ENCODE measurements at places on chromosomes 7 and 10. TPM values are rescaled to one million over a fixed set of nuclear protein-coding genes. Genes with fewer than 3 reads are reported as not detected.

DNA sequence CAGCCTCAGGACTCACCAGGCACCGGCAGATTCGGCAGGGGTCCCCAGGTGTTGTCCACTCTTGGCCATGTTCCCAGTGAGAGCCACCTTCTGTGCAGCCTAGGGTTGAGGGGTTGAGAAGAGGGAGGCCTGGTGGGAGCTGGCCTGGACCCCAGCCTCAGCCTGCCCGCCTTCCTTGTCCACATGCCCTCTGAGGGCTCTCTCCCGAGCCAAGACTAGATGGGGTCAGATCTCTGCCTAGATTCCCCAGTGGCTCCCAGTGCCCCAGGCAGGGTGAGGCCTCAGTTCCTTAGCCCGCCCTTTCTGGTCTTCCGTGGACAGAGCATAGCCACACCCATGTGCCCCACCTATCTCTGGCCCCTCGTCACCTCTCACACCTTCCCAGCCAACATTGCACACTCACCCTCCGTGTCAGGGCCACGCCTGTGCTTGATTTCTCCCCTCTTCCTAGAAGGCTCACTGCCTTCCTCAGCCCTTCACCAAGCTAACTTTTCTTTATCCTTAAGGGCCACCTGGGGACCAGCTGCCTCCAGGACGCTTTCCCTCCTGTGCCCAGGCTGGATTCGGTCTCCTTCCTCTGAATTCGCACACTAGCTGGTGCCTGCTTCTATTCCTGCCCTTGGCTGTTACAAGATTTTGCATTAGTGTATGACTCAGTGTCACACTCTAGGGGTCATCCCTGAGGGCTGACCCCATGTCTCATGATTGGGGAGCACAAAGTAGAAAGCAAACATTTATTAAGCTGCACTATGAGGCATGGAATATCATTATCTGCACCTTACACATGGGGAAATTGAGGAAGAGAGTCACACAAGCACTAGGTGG is 7.5 kb downstream of the KCP start:
- no peak for DNase-seq

- DNase-seq: no peak
Measured at GRCh38 chr7:71343039-71343438, 211.1 kb downstream of the GALNT17 start.

NKX2-3 gene
- not detected for total RNA-seq

ANK3 gene
- 48.9 TPM for total RNA-seq

DNA sequence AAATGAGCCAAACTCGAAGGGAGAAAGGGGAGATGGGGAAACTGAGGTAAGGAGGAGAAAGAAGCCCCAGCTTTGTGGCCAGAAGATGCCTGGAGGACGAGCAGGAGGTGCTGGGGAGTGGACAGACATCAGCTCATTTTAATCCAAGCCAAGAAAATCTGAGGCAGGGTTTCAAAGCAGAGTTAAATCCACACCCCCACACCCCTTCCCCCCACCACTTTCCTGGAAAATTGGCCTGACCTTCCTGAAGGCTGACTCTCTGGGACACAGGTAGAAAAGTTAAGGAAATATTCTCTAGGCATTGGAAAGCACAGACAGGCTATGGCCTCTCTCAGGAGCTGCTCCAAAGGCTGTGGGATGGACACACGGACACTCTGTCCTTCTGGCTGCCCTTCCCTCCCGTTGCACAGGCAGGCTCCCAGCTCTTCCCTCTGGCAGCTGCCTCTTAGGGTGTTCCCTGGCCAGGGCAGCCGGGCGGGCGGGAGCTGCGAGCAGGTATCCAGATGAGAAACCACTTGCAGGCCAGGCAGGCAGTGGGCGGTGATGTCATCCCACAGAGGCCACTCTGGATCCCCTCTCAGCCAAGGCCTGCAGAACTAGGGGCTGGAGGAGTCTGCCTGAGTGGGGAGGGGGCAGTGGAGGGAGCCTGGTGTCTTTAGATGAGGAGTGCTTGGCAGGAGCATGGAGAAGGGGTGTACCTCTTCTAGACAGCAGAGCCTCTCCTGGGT is 171.8 kb downstream of the NEURL1 start:
- no peak for DNase-seq

OPN4 gene
- not detected for total RNA-seq

GRCh38 chr10:121262774-121263430 is 335.3 kb downstream of the FGFR2 start:
- no peak for DNase-seq

- no peak for DNase-seq
Measured at GRCh38 chr7:24466168-24466768, 107.0 kb upstream of the PALS2 start.

GRCh38 chr10:116073001-116073400 is 200.0 kb downstream of the GFRA1 start:
- no peak for DNase-seq

DNA sequence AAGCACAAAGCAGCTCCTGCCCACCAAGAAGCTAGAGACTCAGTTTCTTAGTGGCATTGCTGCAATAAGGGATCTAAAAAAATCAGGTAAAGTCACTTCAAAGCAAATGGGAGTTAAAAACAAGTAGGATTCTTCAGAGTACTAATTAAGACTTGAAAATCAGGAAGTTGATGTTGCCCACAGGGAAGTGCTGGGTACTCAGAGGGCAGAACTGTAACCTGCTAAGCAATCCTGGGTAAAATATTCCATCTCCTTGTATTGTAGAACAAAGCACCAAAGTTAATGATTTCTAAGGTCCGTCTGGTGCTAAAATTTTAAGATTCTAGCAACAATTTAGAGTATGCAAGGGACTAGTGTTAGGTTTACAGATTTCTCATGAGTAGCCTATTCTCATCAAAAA is 8.3 kb downstream of the PEX1 start:
- no peak for DNase-seq

DNA sequence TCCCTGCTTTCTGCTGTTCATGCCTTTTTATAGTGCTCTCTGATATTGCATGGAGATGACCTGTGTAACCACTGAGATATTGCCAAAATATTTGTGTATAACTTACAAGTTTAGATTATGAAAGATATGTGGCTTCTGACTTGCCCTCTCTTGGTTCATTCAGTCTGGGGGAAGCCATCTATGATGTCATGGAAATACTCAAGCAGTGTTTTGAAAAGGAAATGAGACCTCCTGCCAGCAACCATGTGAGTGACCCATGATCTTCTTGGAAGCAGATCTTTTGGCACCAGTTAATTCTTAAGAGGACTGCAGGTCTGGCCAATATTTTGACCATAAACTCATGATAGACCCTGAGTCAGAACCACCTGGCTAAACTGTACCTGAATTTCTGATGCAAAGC is 183.0 kb downstream of the THSD7A start:
- DNase-seq: no peak

GRCh38 chr7:17580856-17581255 is 282.4 kb downstream of the AHR start:
- DNase-seq: no peak

GRCh38 chr7:43112459-43112940 is at the start of gene HECW1:
HECW1 (plus strand) TSS chr7:43112647; CDS start chr7:43243906, 131,259 bp downstream.
- DNase-seq: no peak

- no peak for DNase-seq
Measured at GRCh38 chr10:58642283-58642682, 129.6 kb downstream of the BICC1 start.

DNA sequence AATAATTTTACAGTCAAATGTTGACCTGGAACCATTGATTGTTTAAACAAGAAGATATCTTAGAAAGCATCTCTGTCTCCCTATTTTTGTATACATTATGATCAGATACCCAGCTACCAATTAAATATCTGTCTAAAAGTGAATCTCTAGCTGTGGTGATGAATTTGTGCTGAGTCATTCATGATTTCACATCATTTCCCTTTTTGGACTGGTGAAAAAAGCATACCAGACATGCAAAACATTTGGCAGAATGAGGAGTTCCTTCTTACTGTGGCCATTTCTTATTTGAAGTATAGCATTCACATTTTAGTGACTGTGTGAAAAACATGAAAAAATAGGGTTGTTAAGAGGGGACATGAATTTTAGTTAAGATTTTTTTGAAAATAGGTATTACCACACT is 98.0 kb upstream of the GATA3 start:
- no peak for DNase-seq

DNA sequence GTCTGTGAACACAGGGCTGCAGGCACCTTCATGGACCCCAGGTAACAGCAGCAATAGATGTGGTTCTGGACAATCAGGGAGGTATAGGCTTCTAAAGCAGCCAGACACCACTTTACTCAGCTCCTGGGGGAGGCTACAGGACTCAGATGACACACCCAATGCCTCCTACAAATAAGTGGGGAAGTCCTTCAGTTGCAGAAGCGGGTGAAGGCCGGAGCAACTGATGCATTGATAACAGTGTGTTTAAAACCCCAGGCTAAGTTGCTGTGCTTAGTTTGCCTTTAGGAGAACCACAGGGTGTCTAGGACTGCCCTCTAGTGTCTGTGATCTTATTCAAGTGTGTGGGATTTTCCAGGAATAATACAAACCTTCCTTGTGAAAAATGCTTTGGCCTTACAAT is 5.9 kb upstream of the ITGA8 start:
- no peak for DNase-seq

DNA sequence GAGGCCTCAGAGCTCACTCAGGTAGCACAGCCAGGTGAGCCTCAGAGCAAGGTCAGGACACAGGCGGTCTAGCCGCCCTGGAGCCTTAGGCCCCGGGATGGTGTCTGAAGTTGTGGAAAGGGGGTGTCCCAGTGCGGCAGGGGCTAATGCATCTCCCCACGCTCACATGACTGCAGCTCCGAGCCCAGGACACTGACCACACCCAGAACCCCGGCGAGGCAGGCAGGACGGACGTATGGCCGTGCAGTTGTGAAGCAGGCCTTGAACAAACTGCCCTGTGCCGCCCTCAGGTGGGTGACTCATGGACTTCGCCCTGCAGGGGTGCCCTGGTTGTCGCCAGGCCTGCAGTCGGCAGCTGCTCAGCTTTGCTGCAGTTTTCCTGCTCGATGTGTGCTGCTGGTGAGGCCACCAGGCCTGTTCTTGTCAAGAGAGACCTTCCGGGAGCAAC is 5.0 kb upstream of the PRKAR1B start:
- DNase-seq: no peak

CNPY1 gene
- total RNA-seq: not detected

All from H1 (cell line).